ENCODE measurements at places on chromosomes 12 and 14. TPM values are rescaled to one million over a fixed set of nuclear protein-coding genes. Genes with fewer than 3 reads are reported as not detected.

DNA sequence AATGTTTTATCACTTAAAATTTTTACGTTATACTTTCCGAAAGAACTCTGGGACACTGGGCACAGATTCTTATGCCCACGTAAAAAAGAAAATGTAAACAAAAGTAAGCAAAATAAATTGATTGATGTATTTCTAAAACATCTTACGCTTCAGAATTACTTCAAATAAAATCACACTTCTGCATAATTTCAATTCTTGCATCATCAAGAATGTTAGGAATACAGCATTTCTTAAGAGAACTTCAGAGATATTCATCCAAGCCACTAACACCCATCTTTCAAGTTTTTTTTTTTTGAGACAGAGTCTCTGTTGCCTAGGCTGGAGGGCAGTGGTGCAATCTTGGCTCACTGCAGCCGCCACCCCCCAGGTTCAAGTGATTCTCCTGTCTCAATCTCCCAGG, 180.6 kb downstream of the MED13L start:
- H3K27ac ChIP-seq: no peak overlapping the region
- H3K27me3 ChIP-seq: no peaks in the 10 kb centered on the region
- no peak for DNase-seq
- H3K4me1 ChIP-seq: peaks cover 37% of the 10 kb centered on the region

DNA sequence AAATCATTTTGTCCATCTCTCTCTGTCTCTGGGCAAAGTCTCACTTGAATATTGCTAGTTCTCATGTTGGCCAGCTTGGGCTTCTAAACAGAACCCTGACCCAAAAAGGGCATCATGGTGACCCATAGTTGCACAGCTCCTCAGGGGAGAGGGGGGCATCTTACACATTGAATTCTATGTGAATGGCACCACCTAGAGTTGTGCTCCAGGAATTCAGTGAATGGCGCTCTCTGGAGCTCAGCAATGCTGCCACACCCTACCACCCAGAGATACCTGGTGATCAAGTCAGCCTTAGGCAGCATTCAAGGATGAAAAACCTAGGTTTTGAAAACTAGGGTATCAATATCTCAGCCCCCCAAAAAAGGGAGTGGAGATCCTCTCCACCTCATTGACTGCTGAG, 50.6 kb downstream of the SMUG1 start:
- H3K27ac ChIP-seq: no peak overlapping the region
- H3K4me3 ChIP-seq: no peak overlapping the region
- DNase-seq: no peak
- H3K36me3 ChIP-seq: no peaks in the 10 kb centered on the region
- no peaks in the 10 kb centered on the region for H3K4me1 ChIP-seq

GRCh38 chr14:38213001-38213400, 5.3 kb downstream of the SSTR1 start:
- DNase-seq: no peak
- H3K4me3 ChIP-seq: no peak overlapping the region

DNA sequence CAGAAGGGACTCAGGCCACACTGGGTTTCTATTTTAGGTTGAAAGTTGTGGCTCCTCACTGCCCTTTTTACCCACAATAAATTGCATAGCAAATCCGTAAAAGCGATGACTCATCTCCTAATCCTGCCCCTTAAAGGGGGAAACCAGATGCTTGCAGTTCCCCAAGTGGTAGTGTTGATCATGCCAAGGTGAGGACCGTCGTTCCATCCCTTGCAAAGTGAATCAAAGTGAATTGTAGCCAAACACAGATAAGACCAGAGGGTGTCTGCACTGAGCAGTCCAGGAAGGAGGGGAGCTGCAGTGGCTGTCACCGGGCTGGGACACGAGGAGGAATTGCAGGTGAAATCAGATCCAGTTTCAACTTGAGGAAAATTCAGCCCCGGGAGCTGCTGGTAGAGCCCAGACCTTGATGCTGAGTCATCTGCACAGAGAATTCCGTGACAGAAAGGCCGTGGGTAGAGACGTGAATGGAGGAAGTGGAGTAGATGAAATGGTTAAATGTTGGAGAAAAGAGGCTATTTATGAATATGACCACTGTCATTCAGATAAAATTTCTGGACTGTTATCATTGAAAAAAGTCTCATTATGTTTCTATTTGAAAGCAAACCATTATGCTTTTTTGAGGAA, 44.2 kb upstream of the MMP17 start:
- peak overlapping the region; percentile 98 for H3K27ac ChIP-seq
- H3K36me3 ChIP-seq: peaks cover 13% of the 10 kb centered on the region
- H3K27me3 ChIP-seq: no peaks in the 10 kb centered on the region
- H3K4me3 ChIP-seq: peak overlapping the region; percentile 62

GRCh38 chr12:105233041-105233905, 2.7 kb downstream of the APPL2 start:
- peak overlapping the region; percentile 82 for H3K4me3 ChIP-seq
- no peaks in the 10 kb centered on the region for H3K27me3 ChIP-seq
- H3K27ac ChIP-seq: peak overlapping the region; percentile 90
- no peak for DNase-seq
- no peaks in the 10 kb centered on the region for H3K36me3 ChIP-seq

Gene CELA1
- total RNA-seq: not detected

Gene B4GALNT3
- 3.5 TPM for total RNA-seq

DNA sequence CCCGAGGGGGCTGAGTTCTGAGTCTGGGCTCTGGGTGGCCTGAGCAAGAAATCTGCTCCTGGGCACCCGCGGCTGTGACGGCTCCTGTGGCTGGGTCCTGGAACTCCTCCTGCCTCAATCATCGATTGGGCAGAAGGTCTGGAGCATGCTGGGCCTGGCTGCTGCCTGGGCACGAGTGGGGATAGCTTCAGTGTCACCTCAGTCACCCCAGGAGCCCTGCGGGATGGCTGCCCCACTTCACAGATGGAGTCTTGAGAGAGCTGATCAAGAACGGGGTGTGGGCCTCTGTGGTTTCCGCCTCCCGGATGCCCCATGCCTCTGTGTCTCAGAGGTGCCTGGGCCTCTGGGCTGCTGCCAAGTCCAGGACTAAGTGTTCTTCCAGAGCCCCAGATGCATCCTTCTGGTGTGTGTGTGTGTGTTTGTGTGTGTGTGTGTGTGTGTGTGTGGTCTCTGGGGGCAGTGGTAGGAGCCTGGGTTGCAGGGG, 185.6 kb upstream of the C14orf180 start:
- H3K4me3 ChIP-seq: no peak overlapping the region
- no peak overlapping the region for H3K27ac ChIP-seq
- H3K4me1 ChIP-seq: no peaks in the 10 kb centered on the region
- peaks cover 4% of the 10 kb centered on the region for H3K27me3 ChIP-seq

GRCh38 chr12:24562771-24563431, 386.0 kb downstream of the BCAT1 start:
- H3K4me3 ChIP-seq: peak overlapping the region; percentile 85
- H3K27ac ChIP-seq: peak overlapping the region; percentile 62
- H3K36me3 ChIP-seq: no peaks in the 10 kb centered on the region
- no peaks in the 10 kb centered on the region for H3K27me3 ChIP-seq

DNA sequence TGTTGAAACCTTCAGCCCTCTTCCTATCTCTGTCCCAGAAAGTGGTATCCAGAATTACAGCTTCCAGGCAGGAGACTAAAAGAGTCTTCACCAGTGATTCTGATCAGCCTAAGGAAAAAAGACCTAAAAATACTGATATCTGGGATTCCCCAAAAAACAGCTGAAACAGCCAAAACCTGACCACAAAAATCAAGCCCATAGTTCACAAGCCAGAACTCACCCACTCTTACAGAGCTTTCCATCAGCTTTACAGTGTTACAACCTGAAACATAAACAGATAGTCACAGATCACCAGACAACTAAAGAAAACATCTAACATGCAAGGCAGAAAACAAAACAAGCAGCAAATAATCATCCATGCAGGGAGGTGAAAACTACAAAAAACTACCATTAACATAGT, 26.0 kb upstream of the TSPAN8 start:
- no peak overlapping the region for H3K4me3 ChIP-seq
- no peaks in the 10 kb centered on the region for H3K36me3 ChIP-seq
- no peak for DNase-seq
- peaks cover 27% of the 10 kb centered on the region for H3K4me1 ChIP-seq
- H3K27ac ChIP-seq: no peak overlapping the region

Gene APOF
- not detected for total RNA-seq

GRCh38 chr14:87628129-87628528, 364.9 kb downstream of the GALC start:
- no peak overlapping the region for H3K27ac ChIP-seq
- no peak overlapping the region for H3K4me3 ChIP-seq
- H3K4me1 ChIP-seq: peaks cover 8% of the 10 kb centered on the region
- H3K27me3 ChIP-seq: no peaks in the 10 kb centered on the region

Gene GSC
- total RNA-seq: not detected

GRCh38 chr12:128259556-128260070, 7.4 kb upstream of the TMEM132C start:
- H3K27me3 ChIP-seq: peaks cover 16% of the 10 kb centered on the region
- no peaks in the 10 kb centered on the region for H3K4me1 ChIP-seq
- H3K4me3 ChIP-seq: no peak overlapping the region
- H3K36me3 ChIP-seq: no peaks in the 10 kb centered on the region

Gene CLEC6A
- total RNA-seq: not detected

DNA sequence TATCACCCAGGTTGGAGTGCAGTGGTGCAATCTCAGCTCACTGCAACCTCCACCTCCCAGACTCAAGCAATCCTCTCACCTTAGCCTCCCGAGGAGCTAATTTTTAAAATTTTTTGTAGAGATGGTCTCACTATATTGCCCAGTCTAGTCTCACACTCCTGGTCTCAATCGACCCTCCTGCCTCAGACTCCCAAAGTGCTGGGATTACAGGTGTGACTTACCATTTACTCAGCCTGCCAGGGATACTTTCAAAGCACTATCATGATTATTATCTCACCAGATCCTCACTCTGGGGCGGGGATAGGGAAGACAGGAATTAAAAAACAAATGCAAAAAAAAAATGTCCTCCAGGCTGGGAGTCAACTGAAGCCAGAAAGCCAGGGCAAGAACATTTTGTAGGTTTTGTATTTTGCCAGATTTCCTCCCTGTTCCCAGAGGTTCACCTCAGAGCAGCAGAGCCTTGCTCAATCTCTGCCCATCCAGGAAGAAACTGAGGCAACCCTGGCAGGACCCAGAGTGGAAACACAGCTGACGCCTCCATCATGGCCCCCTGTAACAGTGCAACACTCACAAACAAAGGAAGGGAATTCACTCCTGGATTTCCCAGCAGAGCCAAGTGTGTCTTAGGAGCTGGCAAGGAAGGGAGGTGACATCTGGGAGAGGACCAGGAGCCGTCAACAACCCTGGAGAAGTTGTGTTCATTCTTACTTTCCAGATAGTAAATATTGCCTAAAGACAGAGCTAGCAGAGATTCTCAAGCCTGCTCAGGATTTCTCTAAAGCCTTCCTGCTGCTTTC, 73.9 kb downstream of the IRF2BPL start:
- H3K4me1 ChIP-seq: peaks cover 92% of the 10 kb centered on the region
- no peak for DNase-seq
- H3K27ac ChIP-seq: peak overlapping the region; percentile 68
- no peaks in the 10 kb centered on the region for H3K27me3 ChIP-seq
- H3K4me3 ChIP-seq: no peak overlapping the region

GRCh38 chr12:13230500-13230899, 34.0 kb downstream of the EMP1 start:
- H3K4me1 ChIP-seq: no peaks in the 10 kb centered on the region
- DNase-seq: no peak
- no peaks in the 10 kb centered on the region for H3K27me3 ChIP-seq
- H3K36me3 ChIP-seq: no peaks in the 10 kb centered on the region
- no peak overlapping the region for H3K4me3 ChIP-seq
- no peak overlapping the region for H3K27ac ChIP-seq

GRCh38 chr12:3697311-3697870, 55.5 kb downstream of the CRACR2A start:
- H3K27ac ChIP-seq: peak overlapping the region; percentile 94
- DNase-seq: no peak
- H3K27me3 ChIP-seq: no peaks in the 10 kb centered on the region

DNA sequence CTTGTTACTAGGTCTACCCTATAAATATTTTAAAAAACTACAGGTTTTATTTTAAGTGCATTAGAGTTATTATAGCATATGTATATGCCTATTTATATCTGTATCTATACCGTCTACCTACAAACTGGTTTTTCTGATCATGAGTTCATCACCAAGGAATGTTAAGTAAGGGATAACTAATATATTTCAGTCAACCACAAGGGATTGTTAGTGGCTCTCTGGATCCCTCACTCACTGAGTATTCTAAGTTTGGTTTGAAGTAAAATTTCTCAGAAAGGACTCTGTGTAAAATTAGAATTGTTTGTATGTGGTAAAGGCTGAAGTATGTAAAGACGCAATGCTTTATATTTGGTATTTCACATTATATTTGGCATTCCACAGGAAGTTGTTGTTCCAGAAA, 4.8 kb downstream of the EPYC start:
- no peak for DNase-seq
- no peaks in the 10 kb centered on the region for H3K36me3 ChIP-seq
- peaks cover 9% of the 10 kb centered on the region for H3K4me1 ChIP-seq
- H3K27ac ChIP-seq: peak overlapping the region; percentile 8

DNA sequence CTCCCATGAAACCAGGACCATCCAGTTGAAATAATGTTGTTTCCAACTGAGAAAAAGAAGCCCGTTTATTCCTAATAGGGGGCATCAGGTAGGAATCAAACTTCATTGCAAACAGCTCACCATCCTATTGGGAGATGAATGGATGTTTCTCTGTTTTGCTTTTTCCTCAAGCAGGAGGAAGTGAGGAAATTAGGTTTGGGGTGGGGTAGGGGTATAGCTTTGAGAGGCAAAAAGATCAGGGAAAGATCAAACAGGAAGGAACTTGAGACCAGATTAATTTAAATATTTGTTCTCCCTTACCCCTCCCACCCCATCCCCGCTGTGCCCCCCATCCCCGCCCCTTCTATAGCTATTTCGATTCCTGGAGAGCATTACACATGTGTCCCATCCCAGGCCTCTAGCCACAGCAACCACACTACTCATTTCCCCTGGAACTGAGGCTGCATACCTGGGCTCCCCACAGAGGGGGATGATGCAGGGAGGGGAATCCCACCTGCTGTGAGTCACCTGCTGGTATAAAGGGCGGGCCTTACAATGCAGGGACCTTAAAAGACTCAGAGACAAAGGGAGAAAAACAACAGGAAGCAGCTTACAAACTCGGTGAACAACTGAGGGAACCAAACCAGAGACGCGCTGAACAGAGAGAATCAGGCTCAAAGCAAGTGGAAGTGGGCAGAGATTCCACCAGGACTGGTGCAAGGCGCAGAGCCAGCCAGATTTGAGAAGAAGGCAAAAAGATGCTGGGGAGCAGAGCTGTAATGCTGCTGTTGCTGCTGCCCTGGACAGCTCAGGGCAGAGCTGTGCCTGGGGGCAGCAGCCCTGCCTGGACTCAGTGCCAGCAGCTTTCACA, at the start of gene IL23A:
TSS of gene IL23A (plus strand) at position 577 of the 850 bp plus-strand sequence. CDS start at position 738, 161 bp downstream.
- H3K27me3 ChIP-seq: no peaks in the 10 kb centered on the region
- peaks cover 11% of the 10 kb centered on the region for H3K4me1 ChIP-seq
- DNase-seq: no peak
- H3K4me3 ChIP-seq: no peak within 1 kb of the TSS
